ENCODE measurements at places on chromosomes 1 and 21. TPM values are rescaled to one million over a fixed set of nuclear protein-coding genes. Genes with fewer than 3 reads are reported as not detected.
A peak's percentile ranks its signal among the peaks of the same experiment; 100 is the strongest.

GRCh38 chr1:28208818-28209441 is 23.9 kb downstream of the DNAJC8 start:
- no peaks in the 10 kb centered on the region for H3K4me1 ChIP-seq
- H3K27me3 ChIP-seq, result no peaks in the 10 kb centered on the region
- peaks cover 64% of the 10 kb centered on the region for H3K36me3 ChIP-seq
- no peak overlapping the region for H3K4me3 ChIP-seq
- peak; percentile 80 for DNase-seq

DNA sequence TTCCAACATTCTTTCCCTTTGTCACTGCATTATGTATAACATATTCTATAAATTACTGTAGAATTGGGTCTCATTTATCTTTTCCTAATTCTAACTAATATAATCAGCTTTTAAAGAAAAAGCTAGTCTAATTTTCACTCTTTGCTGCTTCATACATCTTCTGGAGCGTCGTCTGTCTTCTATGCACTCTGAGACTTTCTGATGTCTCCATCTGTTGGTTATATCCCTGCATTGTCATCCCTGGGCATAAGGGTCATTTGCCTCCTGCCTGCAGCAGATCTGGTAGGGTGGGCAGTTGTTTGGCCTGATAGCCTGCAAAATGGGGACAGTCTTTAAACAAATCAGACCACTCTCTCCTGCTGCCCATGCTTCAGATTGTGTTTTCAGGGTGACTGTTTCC is 40.8 kb upstream of the DYNLT5 start:
- H3K4me3 ChIP-seq, result no peak overlapping the region
- no peak for DNase-seq
- H3K27me3 ChIP-seq, result peaks cover 3% of the 10 kb centered on the region
- H3K27ac ChIP-seq, result no peak overlapping the region
- no peaks in the 10 kb centered on the region for H3K36me3 ChIP-seq

- no peak for DNase-seq
- no peak overlapping the region for H3K4me3 ChIP-seq
- no peaks in the 10 kb centered on the region for H3K4me1 ChIP-seq
Observed at GRCh38 chr1:214587165-214587564, 15.8 kb upstream of the CENPF start.

DNA sequence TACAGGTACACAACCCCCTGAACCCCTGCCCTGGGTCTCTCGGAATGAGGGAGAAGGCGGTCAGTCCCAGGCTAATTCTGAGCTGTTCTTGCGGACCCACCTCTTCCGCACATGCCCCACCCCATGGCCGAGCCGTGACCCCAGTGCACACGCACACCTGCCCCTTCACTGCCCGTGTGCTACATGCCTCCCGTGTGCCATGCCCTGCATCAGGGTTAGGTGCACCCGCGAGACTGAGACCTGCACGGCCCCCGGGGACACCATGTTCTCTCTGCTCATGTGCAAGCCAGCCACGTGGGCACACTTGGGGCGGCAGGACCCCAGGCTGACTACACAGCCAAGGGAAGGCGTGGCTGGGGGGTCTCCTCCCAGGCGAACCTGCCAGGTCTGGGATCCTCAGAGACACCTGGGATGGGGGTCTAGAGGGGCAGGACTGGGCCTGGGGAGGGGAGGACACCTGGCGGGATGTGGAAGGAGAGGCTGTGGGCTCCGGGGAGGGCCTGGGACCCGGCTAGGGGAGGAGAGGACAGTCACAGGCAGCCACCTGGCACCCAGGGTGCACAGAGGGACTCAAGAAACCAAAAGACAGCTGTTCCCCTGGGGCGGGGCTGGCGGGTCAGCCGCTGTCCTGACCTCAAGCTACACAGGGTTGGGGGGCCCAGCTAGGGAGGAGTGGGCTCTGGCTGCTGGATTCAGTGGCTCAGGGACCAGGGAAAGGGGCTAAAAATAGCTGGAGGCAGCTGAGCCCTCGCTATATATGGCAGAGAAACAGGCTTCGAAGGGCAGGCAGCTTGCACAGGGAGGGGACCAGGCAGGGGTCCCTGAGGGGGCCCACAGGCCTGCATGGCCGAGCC is 133.4 kb downstream of the CASZ1 start:
- no peaks in the 10 kb centered on the region for H3K27me3 ChIP-seq
- no peaks in the 10 kb centered on the region for H3K4me1 ChIP-seq
- no peak for DNase-seq

GRCh38 chr1:91819038-91819788 is 66.7 kb downstream of the TGFBR3 start:
- no peak overlapping the region for H3K27ac ChIP-seq
- no peak for DNase-seq
- no peaks in the 10 kb centered on the region for H3K27me3 ChIP-seq
- H3K4me1 ChIP-seq, result peaks cover 44% of the 10 kb centered on the region
- no peak overlapping the region for H3K4me3 ChIP-seq

- no peaks in the 10 kb centered on the region for H3K36me3 ChIP-seq
- no peak overlapping the region for H3K27ac ChIP-seq
- DNase-seq, result no peak
- no peak overlapping the region for H3K4me3 ChIP-seq
- no peaks in the 10 kb centered on the region for H3K4me1 ChIP-seq
Observed at GRCh38 chr1:57959531-57960241, 535.8 kb upstream of the DAB1 start.

DNA sequence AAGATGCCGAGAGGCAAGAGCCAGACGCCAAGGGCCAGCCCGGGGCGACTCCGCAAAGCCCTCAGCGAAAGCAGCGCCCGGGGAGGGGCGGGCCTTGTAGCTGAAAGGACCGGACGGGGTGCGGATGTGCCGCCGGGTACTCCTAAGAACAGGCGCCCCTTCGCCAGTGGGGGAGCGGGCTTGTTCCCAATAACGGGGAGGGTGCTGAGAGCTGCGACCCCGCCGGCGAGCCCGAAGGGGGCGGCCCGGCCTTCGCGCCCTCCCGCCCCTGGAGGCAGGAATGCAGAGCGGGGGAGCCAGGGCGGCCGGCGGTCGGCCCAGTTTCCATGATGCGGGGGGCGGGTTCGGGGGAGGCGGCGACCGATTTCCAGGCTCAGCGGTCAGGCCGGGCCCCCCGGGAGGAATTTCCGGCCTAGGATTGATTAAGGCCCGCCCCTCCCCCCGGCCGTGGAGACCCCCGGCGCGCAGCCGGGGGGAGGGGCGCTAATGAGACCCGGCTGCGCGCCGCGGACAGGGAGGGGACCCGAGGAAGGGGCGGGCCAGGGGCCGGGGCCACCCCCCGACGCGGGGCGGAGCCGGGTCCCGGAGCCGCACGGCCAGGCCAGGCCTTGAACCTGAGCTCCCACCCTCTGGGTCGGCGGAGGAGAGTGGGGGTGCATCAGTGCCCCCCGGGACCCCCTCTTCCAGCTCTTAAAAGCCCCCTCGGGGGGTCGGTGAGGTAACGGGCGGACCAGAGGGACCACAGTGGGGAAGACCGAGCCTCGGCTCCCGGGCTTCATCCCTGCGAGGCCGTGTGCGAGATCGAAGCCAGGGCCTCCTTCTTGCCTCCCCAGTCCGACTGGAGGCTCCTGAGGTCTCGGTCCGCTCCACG is 898 bp upstream of the TMEM200B start:
- peak; percentile 65 for DNase-seq
- peaks cover 23% of the 10 kb centered on the region for H3K27me3 ChIP-seq
- no peaks in the 10 kb centered on the region for H3K36me3 ChIP-seq
- peaks cover 38% of the 10 kb centered on the region for H3K4me1 ChIP-seq
- H3K4me3 ChIP-seq, result peak overlapping the region; percentile 42
- no peak overlapping the region for H3K27ac ChIP-seq

GRCh38 chr1:13605159-13605558 is 21.5 kb downstream of the PDPN start:
- no peaks in the 10 kb centered on the region for H3K36me3 ChIP-seq
- H3K4me3 ChIP-seq, result no peak overlapping the region
- no peak overlapping the region for H3K27ac ChIP-seq
- no peak for DNase-seq

FOXD3 gene
- total RNA-seq, result not detected

CYP4Z1 gene
- total RNA-seq, result not detected

MOB3C gene
- 16.7 TPM for total RNA-seq

DHRS3 gene
- 106 TPM for total RNA-seq

Measured in natural killer cell (primary cell).